ENCODE measurements at places on chromosomes 2 and 18. TPM values are rescaled to one million over a fixed set of nuclear protein-coding genes. Genes with fewer than 3 reads are reported as not detected.

Gene SLC5A6
- 25.6 TPM for total RNA-seq

DNA sequence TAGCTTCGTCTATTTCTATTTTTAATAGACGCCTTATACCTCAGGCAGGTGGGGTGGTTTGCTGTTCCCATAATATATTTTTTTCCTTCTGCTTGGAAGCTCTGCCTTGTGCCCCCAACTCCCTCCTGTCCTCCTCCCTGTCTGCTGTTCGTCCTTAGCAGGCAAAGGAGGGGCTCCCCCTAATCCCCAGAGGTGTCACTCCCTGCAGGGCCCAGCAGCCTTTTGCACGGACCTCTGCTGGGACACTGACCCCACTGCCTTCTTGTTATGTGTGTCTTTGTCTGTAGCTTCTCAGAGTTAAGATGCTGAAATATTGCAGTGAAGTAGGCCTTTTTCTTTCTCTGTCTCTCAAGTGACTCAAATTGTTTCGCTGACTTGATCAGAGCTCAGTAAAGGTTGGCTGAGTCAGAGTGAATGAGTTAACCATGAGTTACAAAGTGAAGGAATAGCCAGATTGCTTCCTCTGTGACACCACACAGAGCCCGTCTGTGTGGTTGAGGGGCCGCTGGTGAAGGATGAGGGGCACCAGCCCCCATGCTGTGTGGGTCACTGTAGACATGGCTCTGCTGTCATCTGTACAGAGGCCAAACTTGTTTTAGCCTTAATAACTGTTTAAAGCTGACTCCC is 47.7 kb downstream of the PRKCE start:
- DNase-seq: no peak

DNA sequence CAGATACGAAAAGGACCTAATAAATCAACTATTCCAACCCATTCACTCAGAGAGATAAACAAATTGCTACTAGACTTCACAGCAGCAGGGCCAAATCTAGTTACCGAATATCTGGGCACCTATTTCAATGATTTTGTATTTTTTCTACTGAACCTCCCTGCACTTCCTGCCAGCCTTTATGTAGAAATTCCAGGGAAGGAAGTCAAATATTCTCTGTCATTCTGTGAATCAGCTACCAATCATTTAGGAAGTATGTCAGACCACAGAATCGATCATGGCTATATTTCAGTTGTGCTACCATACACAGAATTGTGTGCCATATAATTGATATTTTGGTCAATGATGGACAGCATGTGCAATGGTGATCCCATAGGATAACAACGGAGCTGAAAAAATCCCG is 109.6 kb upstream of the SPOPL start:
- no peak for DNase-seq

- DNase-seq: no peak
Observed at GRCh38 chr18:23545247-23545789, 41.0 kb downstream of the NPC1 start.

DNA sequence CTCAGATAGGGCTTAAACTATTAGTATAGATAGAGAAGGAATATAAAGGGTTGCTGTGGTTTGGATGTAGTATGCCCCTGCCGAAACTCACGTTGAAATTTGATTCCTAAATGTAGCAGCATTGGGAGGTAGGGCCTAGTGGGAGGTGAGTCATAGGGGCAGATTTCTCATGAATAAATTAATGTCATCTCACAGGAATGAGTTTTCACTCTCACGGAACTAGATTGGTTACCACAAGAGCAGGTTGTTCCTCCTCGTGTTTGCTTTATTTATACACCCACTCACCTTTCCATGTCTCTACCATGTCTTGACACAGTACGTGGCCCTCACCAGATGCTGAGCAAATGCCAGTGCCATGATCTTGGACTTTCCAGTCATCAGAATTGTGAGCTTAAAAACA is 218.2 kb downstream of the RBM43 start:
- DNase-seq: no peak

GRCh38 chr2:15984368-15985255 is 44.3 kb downstream of the MYCN start:
- no peak for DNase-seq

DNA sequence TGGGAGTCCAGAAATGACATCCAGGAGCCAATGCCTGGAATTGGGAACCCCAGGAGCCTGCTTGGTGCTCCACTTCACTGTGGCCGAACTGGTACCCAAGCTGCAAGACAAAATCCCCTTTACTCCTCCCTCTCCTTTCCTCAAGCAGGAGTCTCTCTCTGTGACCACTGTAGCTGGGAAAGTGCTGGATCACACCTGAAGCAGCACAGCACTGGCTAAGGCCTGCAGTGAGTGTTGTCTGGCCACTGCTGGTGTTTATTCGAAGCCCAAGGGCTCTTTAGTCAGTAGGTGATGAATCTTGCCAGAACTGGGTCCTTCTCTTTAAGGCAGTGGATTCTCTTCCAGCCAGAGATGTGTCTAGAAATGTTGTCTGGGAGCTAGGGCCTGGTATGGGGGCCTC is 26.4 kb downstream of the STPG4 start:
- no peak for DNase-seq

DNA sequence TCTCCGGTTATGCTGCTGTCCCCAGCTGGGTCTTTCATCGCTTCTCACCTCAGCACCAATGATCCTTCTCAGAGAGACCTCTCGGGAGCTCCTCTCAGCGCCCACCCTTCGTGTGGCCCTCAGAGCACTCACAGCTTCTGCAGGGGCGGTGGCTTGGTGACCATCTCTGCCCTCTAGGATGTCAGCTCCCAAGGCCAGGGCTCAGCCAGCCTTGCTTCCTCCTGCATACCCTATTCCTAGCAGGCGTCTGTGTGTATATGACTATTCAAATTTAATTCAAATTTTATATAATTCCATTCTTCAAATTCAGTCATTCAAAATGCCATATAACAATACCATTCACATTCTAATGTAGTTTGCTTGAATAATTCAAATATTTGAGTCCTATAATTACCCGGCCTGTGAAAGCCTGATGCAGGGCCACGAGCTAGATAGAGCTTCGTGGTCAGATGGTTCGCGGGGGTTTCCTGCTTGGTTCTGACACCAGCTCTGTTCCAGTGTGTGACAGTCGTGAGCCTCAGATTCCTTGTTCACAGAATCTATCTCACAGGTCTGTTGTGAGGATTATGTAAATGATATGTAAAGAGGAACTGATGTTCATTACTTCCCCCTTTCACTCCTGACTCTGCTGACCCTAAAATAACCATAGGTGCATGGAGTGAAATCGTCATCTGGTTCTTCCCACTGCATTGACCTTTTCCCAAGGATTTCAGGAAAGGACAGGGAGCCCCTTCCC is 94.0 kb upstream of the CNGA3 start:
- no peak for DNase-seq

DNA sequence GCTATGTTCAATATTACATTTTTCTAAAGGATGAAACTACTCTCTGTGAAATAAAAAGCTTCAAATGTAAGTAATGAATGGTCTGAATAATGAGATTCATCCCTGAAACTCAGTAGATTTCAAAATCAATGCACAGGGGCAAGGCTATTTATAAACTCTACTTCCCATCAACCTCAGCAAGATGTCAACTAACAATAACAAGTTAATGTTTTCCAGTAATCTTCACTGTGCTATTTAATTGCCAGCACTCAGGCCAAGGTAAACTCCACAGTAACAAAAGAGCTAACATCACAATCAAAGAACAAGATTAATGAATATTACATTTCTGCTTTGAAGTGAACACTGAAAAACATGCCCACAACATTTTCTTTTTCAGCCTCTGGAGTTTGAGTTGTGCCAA is 144.3 kb upstream of the ZFP36L2 start:
- no peak for DNase-seq

DNA sequence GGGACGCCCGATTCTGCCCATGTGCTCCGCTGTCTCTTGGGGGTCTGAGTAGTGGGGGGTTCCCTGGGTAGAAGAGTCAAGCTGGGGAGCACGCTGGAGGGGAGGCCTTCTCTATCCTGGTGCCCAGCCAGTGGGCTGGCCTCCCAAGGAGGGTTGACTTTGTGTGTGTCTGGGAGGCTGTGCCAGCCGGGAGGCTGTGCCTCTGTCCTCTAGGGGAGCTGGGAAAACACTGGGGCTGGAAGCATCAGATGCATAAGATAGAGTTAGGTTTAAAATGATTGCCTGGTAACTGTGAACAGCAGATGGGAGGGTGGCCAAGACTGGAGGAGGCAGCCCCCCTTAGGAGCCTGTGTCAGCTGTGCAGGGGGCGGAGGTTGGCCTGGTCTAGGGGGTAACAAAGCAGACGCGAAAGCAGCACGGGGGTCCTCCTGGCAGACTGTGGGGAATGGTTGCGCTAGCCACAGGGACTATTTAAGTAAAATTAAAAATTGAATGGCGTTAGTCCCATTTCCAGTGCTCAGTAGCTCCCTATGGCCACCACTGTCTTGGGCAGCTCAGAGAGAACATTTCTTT is 1.3 kb downstream of the ING5 start:
- no peak for DNase-seq

DNA sequence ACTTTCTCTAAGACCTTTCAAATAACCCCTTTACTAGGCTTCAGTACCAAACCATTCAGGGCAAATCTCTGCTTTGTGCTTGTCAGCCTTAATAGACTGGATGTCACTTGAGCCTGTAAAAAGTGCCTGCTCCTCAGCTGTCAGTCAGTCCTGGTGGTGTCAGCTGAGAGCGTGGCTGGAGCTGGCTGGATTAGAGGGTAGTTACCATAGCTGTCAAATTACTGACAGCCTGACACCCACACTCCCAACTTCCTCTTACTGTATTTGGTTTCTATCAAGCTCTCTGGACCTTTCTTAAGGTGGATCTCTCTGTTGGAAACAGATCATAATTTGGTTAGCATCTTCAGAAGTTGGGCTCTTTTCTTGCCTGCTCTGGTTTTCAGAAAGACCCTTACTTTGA is 371.4 kb upstream of the ATP5MC3 start:
- DNase-seq: no peak

- DNase-seq: peak; percentile 41
Observed at GRCh38 chr2:41782306-41783158, 265.3 kb upstream of the PKDCC start.

- no peak for DNase-seq
Observed at GRCh38 chr2:101152272-101153076, 1.3 kb upstream of the TBC1D8 start.

DNA sequence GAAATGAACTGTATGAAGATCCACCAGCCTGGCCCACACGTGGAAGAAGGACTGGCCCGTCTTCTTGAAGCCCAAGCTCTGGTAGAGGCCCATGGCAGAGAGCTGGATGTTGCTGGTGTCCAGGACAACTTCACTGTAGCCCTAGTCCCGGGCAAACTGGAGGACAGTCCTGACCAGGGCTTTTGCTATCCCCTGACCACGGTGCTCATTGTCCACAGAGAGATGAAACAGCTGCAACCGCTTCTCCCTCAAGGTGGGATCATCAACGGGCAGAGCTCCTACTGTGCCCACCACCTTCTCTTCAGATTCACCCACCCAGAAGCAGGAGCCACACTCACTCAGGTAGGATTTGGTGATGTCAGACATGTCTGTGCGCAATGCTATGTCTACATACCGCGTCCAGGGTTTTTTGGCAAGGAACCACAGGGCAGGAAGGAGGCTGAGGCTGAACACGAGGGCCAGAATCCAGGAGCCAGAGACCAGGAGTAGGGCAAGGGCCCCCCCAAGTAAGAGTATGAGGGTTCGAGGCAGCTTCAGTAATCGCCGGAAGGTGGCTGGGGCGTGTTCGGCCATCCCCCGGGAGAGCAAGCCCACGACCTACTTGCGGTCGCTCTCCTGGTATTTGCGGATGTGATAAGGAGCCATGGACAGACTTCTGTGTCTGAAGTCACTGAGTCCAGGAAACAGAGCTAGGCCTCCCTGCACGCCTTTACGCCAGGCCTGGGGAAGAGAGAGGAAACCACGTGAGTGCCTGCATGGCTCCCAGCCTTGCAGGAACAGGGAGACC is 36.3 kb downstream of the TPRKB start:
- no peak for DNase-seq

- DNase-seq: no peak
Observed at GRCh38 chr2:30341500-30342267, 105.4 kb upstream of the LCLAT1 start.

DNA sequence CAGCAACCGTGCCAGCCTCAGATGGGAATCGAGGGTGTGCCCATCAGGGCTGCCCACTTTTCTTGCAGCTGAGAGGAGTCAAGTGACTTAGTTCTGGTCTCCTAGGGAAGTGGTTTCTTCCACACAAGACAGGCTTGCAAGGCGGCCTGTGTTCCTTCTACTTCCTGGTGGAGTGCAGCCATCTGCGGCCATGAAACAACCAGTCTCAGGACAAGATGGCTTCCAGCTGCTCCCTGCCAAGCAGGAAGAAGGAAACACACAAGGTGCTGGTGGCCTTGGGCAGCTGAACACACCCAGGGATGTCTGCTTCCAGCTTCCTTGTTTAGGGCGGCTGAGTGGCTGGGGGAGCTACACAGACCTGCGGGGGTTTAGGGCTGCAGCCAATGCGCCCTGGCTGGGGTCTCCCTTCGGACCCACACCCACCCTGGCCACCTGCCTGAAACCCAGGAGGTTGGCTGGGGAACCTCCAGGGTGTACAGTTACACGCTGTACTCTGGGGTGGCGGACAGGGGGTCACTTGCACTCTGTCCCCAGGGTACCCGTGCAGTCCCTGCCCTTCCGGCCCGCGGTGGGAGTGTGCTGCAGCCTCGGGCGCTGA is 34.7 kb downstream of the PTPN18 start:
- DNase-seq: no peak

DNA sequence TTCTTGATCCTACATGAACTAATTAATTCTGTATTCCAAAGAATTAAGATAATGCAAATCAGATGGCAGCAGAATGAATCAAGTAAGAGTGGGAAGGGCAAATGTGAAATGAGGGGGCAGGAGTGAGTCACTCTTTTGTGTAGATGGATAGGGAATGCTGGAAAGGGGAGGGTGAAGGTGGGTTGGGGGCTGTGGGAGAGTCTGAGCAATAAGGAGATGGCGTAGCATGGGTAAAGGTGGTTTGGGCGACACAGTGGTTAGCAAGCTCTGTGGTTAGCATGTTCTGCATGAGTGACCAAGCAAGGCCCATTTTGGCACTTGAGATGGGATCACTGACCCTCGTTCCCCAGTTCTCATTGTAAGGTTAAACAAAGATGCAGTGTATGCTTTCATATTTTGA is 20.4 kb downstream of the GPD2 start:
- no peak for DNase-seq
